Right ventricle myocardium inferior (tissue), 1 donor: ENCODE measurements at places on chromosomes 12 and 14. TPM values are rescaled to one million over a fixed set of nuclear protein-coding genes. Genes with fewer than 3 reads are reported as not detected.

ATP2A2 gene
- total RNA-seq, result 3,009 TPM

PMCH gene
- not detected for total RNA-seq

DNA sequence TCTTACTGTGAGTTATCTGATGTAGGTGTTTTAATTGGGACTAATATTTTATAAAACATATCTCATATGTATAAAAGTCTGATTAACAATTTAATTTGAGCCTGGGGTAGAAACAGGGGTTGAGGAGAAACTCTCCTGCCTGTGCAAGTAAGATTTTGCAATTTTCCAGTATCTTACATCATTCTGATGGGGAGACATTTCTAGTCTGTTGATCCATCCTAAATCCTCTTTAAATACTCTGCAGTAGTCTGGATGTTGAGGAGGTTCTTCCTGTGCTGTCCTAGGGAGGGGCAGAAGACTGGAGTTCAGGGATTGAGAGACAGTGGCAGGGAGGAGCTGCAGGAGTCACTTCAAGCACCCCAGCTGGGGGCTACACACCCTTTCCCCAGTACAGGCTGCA lies 287.8 kb downstream of the ADGRD1 start:
- no peak for DNase-seq

DNA sequence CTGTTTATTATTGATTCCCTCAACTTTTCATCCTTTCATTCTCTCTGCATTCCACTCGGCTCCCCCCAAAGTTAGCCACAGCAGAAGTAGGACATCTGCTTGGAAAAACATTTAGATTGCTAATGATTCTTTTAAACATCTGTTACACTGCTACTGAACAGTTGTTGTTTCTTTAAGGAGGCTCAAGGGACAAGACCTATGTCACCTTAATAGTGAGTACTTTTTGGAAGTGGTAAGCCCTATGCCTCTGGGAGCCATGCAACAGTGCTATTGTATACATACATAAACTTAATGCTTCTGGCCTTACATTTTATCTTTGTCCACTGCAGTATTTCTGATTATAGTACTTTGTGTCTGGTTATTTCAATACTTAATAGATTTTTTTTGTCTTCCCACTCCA lies 628.2 kb upstream of the FOXG1 start:
- DNase-seq, result no peak

GRCh38 chr12:4607056-4607455 lies 41.8 kb downstream of the AKAP3 start:
- DNase-seq, result no peak

DNA sequence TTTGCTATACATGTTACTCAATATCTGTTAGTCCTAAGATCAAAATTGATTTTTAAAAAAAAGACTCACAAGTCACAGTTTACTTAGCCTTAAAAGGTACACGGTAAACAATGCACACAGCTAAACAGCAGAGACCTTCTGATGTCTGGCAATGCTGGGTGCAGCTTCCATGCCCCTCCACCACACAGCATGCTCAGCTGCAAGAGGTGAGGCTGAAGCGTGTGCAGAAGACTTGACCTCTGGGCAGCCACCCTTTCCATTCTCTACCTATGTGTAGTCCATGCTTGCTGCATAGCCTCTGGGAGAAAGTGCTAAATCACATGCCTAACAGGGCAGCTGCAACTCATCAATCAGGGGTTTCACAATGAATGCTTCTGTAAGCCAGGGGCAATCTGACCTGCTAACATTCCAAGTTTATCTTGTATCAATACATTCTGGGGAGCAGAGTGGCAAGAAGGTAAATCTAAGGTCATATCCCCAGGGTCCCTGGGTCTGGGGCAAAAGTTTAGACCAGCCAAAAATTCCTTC lies 44.5 kb upstream of the AMN1 start:
- no peak for DNase-seq

- DNase-seq, result no peak
These were observed 87.1 kb downstream of the ATP2B1 start for GRCh38 chr12:89621521-89621920.
